ENCODE measurements at places on chromosomes 2 and 18.

DNA sequence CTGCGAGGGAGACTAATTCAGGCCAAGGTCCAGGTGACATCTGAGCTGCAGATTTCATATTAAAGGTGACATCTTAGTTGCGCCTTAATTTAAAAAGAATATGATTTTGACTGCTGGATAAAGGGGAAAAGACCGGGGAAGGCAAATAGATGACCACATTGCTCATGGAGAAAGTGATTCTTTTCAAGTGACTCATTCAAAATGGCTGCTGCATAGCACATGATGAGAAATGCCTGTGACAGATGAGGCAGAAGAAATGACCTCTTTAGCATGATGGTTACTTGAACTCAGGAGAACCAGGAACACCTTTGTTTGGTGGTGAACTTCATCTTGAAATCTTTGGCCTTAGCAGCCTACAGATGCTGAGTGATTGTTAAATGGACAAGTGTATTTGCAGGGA is 385.8 kb upstream of the TRIB2 start:
- no peak for DNase-seq

DNA sequence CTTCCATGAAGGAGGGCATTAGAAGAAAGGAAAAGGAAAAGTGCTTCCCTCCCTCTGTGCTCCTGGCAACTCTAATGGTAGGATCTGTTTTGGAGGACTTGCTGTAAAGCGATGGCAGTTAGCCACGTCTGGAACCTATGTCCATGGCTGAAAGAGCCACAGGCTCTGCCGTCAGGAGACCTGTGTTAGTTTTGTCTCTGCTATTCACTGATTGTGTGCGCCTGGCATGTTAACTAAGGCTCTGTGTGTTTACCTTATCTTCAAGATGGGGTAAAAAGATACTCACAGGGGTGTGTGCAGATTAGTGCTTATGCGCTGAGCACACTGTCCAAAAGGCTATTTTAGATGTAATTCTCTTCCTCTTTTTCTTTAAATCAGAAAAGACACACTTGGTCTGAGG is 109.8 kb upstream of the LTBP1 start:
- no peak for DNase-seq

- DNase-seq, result no peak
Measured at GRCh38 chr2:209368914-209369313, 54.9 kb upstream of the MAP2 start.

- DNase-seq, result peak; percentile 88
Measured at GRCh38 chr2:174492963-174493431, 6.2 kb upstream of the GPR155 start.

DNA sequence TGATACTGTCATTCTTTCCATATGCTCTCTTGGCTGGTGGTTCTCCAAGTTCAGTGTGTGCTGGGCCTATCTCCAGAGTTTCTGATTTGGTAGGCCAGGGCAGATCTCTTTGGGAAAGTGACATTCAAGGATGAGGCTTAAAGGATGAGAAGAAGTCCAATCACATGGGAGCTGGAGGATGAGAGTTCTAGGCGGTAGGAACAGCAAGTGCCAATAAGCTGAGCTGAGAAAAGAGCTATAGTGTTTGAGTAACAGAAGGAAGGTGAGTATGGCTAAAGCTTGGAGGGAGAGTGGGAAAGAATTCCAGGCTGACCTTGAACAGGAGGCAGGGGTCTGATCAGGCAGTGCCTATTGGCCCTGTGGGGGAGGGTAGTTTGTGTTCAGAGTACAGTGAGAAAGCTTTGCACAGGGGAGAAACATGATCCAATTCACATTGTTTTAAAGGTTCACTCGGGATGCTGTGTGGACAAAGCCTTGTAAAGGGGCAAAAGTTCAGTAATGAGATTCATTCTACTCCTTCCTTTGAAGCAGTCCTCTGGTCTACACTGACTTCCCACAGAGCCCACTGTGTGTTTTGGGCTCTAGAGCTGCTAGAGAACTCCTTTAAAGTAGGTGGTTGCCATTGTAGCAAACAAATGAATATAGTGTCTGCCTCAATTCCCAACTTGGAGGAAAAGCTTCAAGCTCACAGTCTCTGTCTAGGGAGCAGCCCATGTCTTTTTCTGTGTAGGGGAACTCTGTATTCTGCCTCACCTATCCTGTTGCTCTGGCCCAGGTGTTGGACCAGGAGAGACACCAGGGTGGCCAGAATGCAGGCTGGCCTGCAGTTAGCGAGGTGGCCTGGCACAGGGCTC is 81.8 kb downstream of the FASTKD2 start:
- no peak for DNase-seq

DNA sequence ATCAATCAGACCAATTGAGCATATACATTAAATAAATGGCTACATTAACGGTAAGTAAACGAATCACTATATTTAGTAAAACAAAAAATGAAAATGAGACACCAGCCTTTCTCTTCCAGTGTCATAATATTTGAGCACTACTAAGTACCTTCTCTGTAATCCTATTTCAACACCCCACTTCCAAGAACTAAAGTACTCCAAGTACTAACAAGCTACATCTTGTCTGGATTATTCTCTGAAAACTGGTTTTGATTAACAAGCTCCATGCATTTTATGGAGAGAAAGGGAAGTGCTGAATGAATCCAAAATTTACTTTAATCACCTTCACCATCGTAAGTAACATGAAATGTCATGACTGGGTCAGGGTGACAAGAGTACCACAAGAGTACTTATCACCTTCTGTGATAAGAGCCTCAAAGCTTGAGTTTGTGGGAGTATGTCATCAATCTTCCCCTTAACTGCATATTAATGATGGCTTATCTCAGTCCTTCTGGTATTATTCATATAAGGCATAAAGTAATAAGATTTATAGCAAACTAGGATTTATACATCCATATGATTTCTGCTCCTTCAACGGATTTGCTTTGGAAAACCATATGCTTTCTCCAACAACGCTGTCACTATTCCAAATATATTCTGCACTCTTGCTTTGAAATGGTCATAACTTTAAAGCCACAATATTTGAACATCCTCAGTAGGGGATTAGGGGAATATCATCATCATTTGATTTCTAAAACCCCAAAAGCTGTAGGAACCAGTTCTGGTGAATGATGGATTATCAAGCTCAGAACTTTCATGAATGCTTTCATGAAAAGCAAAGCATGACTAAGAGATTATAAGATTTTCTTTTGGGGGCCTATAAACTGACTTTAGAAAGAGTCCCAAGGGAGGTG is 127.0 kb downstream of the ANTXR1 start:
- no peak for DNase-seq

DNA sequence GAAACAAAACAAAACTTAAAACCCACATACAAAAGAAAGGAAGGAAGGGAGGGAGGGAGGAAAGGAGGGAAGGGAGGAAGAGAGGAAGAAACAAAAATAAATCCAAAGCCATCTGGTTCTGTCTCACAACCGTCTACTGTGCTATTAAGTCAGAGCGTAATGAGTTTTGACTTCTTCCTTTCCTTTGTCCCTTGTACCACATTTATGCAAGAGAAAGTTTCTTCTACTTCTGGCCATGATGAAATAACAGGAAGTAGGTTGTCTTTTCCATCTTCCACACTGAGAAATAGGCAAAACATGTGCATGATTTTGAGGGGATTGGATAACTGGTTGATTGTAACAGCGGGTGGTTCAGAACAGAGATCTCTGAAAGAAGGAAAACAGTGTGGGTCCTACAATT is 121.4 kb downstream of the CTAGE1 start:
- DNase-seq, result no peak

DNA sequence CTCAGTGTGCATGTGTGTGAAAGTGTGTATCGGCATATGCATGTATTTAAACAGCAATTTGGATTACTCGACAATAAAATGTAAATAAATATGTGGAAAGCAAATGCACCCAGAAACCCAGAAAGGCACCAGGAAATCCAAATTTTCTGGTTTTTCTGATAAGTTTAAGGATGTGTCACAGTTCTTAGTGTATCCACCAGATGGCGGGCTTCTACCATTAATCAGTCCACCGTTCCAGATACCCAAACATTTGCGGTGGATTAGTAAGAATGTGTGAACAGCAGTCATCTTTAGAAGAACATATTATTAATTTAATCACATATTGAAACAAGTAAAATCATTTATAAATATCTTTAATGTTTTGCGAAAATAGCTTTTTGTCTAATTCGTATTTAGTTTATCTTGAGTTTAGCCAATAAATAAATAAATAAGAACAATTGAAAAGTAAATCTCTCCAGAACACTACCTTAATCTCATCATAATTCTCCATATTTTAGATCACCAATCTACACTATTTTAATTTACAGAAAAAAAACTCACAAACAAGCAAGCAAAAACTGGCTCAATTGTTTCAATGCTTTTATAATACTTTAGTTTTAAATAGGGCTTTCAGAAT is 298.9 kb downstream of the DSEL start:
- peak; percentile 71 for DNase-seq

DNA sequence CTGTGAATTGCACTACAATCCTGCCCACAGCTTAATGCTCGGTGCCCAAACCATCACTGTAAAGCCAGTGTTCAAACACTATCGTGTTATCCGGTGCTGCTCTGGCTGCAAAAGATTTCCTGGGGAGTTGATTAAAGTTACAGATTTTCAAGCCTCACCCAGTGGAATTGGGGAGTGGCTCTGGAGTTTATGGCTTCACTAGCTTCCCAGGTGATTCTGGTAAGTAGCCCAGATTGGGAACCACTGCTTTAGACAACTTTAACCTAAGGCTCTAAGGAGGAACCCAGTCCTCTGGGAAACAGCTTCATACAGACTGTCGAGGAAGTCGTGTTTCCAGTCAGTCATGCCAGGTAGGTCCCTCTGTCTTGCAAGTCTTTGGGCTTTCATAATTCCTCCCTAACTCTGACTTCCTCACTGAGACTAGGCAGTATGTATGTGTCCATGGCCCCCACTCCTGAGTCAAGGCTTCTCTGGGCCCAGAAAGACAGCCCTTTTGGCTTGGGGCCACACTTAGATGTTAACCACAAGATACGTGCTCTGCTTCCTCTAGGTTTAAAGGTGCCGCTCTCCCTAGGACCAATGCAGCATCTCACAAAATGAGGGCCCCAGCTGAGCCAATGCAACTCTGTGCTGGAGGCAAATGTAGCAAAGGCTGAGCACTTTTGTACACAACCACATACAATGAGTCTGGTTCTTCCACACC is 299.7 kb downstream of the PRKCE start:
- DNase-seq, result no peak

- DNase-seq, result no peak
Measured at GRCh38 chr2:39290433-39290832, 46.7 kb upstream of the CDKL4 start.

DNA sequence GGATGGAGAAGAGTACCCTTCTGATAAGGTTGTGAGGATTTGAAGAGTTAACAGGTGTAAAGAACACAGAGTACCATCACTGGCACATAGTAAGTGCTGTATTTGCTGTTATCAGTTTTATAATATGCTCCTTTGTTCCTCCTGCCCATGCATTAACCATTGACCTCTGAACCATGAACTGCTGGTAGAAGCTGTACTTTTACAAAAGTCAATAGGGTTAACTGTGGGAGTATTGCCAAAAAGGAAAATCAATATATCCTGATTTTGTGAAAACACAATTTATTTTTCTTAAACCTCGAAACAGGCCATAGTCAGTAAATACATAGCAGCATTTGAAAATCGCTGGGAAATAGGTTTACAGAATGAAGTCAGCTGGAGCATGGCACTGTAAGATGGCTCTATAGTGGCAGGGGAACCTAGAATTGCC is 18.9 kb upstream of the ACAA2 start:
- no peak for DNase-seq

Data from activated CD8-positive, alpha-beta T cell treated with anti-CD3 and anti-CD28 coated beads, Interleukin-2, amount 10 ng/mL, durations not matched to agents 7 days and 5 days (primary cell).